Fibroblast of villous mesenchyme (primary cell): ENCODE measurements at places on chromosomes 2 and 18. TPM values are rescaled to one million over a fixed set of nuclear protein-coding genes. Genes with fewer than 3 reads are reported as not detected.

DNA sequence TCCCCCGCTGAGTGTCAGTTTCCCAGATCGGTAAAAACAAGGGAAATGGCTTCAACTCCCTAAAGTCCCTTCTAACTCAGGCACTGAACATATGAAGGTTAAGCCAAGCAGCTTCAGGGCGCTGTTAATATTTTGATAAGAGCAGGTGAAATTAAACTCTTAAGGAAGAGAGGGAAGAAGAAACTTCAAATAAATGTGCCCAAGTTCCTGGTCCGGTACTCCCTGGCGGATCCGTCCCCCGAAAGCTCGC is 564 bp downstream of the TRABD2A start:
- DNase-seq = no peak

DNA sequence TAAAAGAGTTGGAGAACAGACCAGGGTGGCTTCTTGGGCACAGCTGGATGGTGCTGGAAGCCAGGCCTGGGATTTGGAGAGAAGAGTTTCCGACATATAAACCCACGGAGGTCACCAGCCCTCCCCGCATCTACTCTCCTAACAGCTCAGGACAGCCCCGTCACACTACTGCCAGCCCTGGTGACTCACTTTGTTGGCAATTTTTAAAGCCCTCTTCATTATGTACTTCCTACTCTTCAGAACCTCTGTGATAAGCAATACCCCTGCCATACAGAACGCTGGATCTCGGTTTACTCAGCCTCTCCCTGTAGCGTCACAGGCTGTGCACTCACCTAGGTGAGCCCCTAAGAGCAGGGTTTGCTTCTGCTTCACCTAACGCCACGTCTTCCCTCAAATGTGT is 48.1 kb downstream of the ID2 start:
- DNase-seq = no peak

CD207 gene
- not detected in 2 replicates for total RNA-seq

DNA sequence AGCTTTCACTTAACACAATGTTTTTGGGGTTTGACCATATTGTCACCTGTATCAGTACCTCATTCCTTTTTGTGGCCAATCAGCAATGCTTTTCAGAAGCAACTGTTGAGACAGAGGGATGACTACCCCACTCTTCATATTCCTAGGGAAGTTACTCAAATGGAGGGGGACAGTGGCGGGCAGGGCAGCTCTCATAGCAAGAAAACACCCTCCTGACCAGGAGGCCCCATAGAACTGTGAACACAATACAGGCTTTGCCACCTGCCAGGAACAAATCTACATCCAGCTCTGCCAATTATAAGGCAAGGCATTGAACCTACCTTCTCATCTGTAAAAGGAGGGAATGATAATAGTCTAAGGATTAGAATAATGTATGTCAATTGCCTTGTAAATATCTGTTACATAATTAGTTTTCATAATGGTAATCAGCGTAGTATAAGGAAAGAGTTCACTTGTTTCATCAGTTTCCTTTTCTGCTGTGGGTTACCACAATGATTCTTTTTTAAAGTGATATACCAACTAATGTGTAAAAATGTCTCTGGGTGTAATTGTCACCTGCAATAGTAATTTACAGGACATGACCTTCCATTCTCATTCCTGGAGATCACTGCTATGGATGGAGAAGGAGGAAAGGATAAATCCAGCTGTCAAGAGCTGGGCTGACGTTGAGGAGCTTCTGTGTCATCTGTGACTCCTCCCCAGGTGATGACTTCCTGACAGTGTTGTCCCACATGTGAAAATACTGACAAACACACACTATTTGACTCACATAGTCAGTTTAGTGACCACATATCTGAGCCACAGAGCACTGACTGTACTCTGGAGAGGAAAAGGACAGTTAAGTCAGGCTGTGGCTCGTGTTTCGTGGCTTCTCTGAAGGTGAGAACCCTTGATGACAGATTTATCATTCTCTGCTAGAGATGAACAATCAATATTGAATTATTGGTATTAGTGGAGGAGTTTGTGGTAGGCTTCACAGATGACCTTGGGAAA is 13.5 kb downstream of the ALPK2 start:
- no peak for DNase-seq

DNA sequence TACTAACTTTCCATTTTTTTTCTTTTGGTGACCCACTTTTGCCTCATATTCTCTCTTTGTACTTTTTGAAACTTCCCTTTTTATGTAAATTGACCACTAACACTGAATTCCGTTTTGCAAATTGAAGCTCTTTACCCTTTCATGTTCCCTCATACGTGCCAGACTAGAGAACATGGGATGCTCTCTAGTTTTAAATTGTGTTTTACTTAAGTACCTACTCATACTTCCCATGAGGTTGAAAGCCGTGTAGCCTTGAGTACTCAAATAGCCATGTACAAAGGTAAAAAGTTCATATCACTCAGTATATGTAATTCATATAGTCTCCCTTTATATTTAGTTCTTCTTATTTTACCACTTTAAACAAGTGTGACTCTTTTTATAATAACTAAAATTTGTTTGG is 119.7 kb downstream of the PIK3C3 start:
- no peak for DNase-seq

STPG4 gene
- 0.64 and 2.2 TPM in 2 replicates for total RNA-seq
